Right forelimb (tissue), 1 donor: ENCODE measurements at places on chromosomes 11 and 22.
A peak's percentile ranks its signal among the peaks of the same experiment; 100 is the strongest.

DNA sequence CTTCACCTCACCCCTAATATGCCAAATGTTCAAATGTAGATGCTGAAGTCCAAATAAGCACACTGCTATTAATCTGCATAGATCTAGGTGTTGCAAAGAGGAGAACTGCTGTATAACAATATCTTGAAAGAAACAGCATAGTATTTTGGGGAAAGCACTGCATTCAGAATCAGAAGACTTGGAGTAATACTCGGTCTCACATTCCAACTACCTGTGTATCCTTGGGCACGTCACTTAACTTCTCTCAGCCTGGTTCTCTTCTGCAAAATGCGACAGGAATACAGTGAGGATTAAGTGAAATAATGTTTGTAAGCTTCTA lies 332 bp upstream of the HMGXB4 start:
- DNase-seq = no peak

DNA sequence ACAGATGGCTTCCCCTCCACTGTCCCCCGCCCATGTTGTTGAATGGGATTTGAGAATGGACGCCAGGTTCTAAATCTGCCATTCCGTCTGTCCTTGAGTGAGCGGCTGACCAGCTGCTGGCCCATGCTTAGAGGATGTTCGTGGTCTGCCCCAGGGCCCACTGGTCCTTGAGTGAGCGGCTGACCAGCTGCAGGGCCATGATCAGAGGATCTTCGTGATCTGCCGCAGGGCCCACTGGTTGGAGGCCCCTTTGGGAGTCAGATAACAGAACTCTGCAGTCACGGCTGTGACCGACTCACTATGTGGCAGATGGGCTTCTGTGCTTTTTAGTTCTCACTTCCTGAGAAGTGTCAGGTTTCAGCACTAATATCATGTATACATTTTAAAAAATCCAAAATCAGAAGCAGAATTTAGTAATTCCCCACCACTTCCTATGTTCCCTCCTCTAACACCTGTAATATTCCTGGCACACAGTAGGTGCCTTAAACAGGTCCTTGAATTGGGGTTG lies 54.1 kb downstream of the MICAL3 start:
- DNase-seq = no peak

DNA sequence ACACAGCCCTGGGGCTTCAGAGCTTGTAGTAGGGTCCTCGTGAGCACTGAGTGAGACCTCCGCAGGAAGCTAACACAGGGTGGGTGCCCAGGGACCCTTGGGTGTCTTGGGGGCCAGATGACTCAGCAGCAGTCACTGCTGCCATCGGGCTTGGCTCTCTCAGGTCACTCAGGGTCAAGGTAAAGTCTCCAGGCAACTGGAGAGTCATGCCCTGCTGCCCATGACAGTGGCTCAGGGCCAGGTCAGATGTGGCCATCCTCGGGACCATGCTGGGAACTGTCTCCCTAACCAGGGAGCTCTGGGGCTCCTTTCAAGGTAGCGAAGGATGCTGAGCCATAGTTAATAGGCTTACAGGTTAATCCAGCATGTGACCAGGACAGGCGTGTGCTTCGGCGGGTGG lies 44.4 kb upstream of the SLC22A12 start:
- DNase-seq = no peak

DNA sequence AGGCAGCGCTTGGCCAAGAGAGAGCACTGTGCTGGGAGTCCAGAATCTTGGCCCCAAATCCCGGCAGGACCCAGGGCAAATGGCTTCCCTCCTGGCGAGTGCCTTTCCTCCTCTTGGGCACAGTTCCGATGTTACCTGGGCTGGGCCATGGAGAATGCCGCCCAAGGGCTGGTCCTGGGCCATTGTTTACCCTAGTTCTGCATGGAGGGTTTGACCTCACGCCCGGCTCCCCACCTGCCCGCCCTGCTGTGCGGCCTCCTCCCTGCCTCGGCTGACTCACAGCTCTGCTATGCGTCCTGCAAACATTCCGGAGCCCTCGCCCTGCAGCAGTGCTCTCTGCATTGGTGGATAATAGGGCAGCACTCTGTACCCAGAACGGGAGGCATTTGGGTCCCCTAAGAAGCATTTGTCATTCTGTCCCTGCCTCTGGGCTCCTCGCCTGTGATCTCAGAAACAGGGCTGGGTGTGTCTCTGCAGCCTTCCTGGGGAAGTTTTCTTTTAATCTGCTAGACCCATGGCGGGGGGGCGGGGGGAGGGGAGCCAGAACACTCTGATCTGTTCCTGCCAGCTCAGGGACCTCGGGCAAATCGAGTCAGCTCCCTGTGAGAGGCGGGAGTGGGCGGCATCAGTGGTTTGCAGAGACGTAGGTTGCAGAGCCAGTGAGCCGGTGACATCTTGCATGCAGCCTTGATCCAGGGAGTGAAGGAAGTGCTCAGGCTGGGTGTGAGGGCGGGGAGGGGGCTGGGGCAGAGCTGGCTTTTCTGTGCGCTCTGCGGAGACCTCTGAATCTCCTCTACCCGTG lies 32.9 kb upstream of the SMIM38 start:
- DNase-seq = no peak

DNA sequence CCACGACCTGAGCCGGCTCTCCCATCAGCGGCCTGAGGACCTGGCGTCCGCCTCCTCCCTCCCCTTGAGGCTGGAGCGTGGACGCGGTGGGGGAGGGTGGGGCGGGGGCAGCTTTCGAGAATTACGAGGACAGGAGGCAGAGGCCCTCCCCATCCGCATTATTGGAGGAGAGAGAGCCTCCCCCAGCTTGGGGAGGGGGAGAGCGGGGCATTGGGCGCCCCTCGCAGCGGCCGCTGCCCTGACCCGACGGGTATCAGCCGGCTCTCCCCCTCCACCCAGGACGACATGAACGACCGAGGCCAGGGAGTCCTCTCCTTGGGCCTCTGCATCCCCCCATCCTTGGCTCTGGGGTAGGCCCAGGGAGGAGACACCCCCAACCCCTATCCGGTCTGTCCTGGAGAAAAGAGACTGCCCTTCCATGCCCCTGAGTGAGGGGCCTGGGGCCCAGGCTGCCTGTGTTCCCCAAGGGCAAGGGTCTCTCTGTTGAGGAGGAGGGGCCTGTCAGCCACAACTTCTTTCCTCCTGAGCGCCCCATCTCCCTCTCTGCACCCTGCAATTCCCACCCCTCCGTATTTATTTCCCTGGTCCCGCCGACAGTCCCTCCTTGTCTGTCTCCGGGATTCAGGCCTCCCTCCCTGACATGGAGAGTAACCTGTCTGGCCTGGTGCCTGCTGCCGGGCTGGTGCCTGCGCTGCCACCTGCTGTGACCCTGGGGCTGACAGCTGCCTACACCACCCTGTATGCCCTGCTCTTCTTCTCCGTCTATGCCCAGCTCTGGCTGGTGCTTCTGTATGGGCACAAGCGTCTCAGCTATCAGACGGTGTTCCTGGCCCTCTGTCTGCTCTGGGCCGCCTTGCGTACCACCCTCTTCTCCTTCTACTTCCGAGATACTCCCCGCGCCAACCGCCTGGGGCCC lies 495 bp downstream of the GPR137 start:
- no peak for DNase-seq

GRCh38 chr11:4146070-4146771 lies 51.6 kb downstream of the RRM1 start:
- no peak for DNase-seq

DNA sequence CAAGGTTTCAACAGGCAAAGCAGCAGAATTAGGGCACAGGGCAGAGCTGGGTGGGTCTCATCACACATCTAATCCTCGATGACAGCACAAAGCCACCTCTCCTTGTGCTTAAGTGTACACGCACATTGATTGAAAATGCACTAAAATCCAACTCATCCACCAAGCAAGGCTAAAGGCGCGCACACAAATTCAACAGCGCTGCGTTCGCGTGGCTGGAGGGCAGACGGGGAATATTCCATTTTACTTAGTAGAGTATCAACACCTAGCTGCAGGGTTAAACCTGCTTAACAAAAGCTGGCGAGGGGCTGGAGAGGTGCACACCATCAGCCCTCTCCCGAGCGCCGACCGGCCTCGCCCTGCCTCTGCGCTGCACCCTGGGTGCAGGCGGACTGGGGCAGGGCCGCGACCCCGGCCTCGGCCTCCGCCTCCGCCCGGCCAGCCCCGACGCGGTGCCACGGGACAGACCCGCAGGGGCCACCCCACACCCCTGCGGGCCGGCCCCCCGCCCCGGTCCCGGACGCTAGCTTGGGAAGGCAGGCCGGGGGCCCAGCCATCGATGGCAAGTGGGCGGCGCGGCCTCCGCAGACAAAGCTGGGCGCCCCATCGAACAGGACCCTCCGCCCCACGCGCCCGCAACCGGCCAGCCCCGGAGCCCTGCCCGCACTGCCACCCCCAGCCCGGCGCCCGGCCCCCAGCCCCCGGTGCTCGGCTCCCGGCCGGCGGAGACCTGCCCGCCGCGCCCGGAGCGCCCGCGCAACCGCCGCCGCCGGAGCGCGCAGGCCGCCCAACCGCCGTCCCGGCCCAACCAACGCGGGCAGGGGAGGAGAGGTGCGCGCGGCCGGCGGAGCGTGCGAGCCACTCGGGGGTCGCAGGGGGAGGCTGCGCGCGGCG lies 929 bp downstream of the PRDM10 start:
- DNase-seq = peak; percentile 70

GRCh38 chr11:45185228-45185729 lies 38.8 kb downstream of the PRDM11 start:
- no peak for DNase-seq

DNA sequence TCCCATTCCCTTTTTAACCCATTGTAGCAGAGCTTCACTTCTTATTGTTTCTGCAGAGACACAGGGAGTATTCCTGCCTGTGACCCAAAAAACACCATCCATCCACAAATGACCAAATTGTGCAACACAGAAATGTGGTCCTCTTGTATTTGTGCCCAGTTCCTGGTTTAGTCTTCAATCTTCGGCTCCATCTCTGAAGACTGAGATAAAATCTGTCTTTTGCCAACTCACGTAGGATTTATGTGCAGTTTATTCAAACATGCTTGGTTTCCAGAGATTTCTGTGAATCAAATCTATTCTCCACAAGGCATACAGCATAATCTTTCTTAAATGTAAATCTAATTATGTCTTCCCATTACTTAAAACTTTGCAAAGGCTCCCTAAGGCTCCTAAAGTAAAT lies 307.0 kb downstream of the AASDHPPT start:
- no peak for DNase-seq

- no peak for DNase-seq
Observed at GRCh38 chr22:48444320-48445112, 1383.2 kb downstream of the BRD1 start.

GRCh38 chr22:36886016-36886415 lies 25.2 kb downstream of the NCF4 start:
- no peak for DNase-seq

GRCh38 chr22:21948824-21949568 lies 3.7 kb downstream of the PPM1F start:
- DNase-seq = no peak

- DNase-seq = no peak
Observed at GRCh38 chr11:29989174-29989970, 27.5 kb downstream of the KCNA4 start.

GRCh38 chr11:46554213-46555147 lies 39.3 kb downstream of the AMBRA1 start:
- no peak for DNase-seq

GRCh38 chr22:30866811-30867271 lies 101.7 kb downstream of the MORC2 start:
- DNase-seq = no peak

DNA sequence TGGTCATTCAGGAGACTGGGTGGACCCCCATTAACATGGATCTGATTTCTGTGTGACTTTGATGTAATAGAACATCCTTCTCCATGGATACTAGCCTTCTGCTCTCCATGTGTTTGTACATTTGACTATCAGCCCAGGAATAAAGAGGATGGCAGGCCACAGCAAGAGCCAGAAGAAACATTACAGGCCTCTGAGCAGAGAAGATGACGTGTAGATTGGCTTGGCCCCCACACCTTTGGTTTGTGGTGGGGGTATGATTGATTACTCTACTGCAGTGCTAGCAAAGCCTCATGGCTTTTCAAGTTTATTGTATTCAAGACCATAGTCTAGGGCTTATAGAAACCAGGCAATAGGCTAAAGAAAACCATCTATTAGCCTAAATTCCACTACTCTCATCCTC lies 77.0 kb downstream of the GRAMD1B start:
- DNase-seq = no peak

DNA sequence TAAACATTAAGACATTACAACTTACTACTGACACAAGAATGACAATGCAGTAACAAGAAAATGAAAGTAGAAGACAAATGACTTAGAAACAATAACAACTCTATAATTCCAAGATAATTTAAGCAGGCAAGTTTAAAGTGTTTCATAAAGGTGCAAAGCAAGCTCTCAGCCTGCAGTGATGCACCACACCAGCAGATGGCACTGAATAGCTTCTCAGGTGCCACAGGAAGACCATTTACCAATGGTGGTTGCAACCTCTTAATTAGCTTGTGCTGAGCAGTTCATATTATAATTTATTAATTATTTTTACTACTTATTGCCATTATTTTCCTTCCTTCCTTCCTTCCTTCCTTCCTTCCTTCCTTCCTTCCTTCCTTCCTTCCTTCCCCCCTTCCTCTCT lies 60.6 kb downstream of the NXPE2 start:
- DNase-seq = no peak

DNA sequence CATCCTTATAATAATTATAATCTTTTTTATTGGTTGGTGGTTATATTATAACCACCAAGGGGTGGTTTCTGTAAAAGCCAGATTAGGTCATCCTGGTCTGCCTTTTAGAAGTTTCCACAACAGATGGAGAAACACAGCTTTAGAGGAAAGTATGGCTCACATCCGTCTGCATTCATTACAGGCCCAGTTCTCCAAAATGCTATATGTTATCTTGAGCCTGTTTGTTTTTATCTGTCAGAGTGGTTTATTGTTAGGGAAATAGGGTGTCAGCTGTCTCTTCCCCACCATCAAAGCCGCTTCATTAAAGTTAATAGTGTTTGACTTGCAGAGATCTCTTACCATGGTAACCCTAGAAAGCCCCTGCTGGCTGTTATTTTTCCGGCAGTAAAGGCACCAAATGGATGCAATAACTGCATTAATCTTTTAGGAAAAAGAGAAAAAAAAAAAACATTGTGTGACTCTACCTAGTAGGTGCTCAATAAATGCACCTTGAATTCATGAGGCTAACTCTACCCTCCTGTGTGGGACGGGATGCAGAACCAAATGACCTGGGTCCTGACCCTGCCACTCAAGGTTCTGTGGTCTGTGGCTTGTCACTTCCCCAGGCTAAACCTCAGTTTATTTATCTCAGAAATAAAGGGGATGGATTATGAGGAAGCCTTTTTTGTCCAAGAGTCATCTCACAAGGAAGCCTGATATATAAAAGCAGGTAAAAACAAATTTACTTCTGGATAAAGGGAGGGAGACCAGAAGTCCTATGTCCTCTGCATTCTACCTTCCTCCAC lies 118.3 kb downstream of the WT1 start:
- DNase-seq = no peak

DNA sequence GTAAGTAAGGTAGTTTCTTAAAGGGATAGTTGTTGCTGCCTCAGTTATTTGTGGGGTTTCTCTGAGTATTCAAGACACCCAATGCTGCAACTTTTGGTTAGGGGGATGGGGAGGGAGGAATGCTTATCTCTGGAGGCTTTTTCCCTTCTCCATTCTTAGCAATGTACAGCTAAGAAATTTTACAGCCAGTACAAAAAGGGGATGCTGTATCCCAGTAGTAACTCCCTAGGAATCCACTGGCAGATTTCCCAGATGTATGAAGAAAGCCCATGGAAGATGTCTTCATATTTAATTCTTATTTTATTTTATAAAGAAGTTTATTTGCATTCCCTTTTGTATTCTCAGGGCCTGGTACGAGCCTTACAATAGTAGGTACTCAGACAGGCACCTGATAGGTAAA lies 154.8 kb downstream of the ENTHD1 start:
- DNase-seq = no peak
